ENCODE measurements at places on chromosomes 6 and 20. TPM values are rescaled to one million over a fixed set of nuclear protein-coding genes. Genes with fewer than 3 reads are reported as not detected.

CGA gene
- polyA plus RNA-seq, result 2.2 TPM

SMOC2 gene
- 21.5 TPM for polyA plus RNA-seq

SCUBE3 gene
- 55.7 TPM for polyA plus RNA-seq

BEND3 gene
- polyA plus RNA-seq, result 9.9 TPM

BPIFA1 gene
- not detected for polyA plus RNA-seq

ADGRF5 gene
- 24.6 TPM for polyA plus RNA-seq

All from renal pelvis (tissue), 12 donors.